ENCODE measurements at places on chromosomes 16 and 17.
A peak's percentile ranks its signal among the peaks of the same experiment; 100 is the strongest.

DNA sequence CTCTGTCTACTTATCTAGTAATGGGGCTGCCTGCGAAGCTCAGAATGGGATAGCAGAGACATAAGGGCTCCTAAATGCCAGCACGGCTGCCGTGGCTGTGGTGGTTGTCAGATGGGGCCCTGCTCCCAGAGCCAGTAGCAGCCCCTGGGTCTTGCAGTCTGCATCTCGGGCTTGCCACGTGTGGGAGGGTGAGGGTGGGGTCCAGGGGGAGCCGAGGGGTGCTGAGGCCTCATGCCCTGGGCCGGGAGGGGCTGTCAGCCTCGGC is 88.8 kb upstream of the GSE1 start:
- DNase-seq = no peak

DNA sequence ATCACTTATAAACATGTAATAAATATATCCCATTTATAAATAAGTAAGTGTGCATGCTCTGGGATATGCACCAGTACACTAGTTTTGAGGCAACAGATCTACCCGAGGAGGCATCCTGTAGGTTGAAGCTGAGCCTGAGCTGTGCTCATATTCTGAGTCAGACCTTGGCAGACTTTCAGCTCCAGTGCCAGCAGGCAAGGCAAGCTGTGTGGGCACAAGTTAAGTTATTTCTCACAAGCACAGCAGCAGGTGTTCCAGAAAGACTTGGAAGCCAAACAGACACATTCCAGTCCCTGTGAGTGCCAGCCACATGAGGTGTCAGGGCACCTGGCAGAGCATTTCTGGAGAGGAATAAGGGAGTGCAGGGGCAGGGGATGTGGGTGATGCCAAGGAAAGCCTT is 1.3 kb upstream of the CLEC19A start:
- no peak for DNase-seq

GRCh38 chr16:74076568-74076967 is 220.0 kb upstream of the PSMD7 start:
- DNase-seq = no peak

DNA sequence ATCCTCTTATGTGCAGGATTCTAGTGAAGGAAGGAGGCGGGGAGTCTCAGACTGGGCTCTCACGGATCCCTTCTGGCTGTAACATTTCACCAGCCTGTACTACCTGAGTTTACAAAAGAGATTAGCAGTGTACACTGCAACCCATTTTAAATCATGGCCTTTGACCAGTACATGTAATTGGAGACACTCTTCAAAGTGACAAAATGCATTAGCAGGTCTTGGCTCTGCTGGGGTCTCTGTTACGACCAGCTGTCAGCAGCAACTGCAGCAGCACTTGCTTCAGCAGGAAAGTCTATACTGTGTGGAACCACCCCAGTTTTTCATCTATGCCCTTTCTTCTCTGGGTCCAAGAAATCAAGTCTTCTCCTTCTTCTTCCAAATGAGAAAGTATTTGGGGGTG is 322.8 kb upstream of the ASIC2 start:
- no peak for DNase-seq

- DNase-seq = no peak
Measured at GRCh38 chr16:63188086-63188771, 1152.0 kb upstream of the CDH8 start.

DNA sequence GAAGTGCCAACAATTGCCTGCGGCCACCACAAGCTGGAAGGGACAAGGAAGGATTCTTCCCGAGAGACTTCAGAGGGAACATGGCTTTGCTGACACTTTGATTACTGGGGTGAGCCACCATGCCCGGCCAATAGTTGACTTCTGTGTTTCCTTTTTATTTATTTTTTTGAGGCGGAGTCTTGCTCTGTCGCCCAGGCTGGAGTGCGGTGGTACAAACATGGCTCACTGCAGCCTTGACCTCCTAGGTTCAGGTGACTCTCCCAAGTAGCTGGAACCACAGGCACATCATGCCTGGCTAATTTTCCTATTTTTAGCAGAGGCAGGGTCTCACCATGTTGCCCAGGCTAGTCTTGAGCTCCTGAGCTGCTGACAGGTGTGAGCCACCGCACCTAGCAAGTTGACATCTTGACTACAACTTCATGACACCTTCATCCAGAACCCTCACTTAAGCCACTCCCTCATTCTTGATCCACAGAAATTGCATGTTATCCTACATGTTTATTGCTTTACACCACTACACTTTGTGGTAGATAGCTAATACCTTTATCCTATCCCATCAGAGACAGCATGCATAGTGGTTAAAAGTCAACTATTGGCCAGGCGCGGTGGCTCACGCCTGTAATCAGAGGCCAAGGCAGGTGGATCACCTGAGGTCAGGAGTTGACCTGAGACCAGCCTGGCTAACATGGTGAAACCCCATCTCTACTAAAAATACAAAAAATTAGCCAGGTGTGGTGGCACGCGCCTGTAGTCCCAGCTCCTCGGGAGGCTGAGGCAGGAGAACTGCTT is 16.1 kb upstream of the GPRC5C start:
- no peak for DNase-seq

DNA sequence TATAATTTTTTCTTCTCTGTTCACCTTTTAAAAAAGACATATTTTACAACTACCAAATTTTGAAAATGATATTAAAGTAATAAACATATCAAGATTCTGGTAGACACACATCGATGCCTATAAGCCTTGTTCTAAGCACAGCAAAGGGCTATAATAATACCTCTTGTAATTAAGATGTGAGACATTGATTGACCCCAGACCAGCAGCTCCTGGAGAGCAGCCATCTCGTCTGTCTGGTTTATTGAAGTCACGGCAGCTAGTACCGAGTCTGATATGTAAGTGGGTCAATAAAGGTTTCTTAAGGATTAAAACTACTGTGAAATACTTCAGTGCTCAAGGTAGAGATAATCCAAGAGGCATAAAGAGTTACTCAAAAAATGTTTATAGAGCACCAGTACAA is 76.1 kb downstream of the C17orf58 start:
- DNase-seq = no peak

- no peak for DNase-seq
Measured at GRCh38 chr17:77507111-77507885, 366.5 kb downstream of the SEC14L1 start.

DNA sequence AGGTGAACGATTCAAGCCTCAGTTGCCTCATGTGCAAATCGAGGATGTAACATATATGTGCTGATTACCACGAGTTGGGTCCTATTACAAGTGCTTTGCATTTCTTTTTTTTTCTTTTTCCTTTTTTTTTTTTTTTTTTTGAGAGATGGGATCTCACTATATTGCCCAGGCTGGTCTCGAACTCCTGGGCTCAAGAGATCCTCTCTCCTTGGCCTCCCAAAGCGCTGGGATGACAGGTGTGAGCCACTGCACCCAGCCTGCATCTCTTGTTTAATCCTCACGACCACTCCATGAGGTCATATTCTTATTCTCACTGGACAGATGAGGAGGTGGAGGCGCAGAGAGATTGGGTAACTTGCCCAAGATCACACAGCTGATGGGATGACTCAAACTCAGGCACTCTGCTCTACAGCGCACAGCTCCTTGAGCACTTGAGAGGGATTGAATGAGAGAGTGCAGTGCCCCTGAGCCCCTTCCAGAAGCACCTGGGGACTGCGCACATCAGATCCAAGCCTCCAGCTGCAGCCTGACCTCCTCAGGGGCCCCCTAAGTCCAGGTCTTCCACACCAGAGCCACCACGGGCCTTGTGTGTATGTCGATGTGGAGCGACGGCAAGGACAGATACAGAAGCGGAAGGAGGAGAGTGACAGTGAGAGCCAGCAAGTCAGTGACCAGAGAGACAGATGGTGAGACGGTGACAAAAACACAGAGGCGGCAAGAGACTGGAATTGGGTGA is 4.9 kb downstream of the STX1B start:
- no peak for DNase-seq

- DNase-seq = no peak
Measured at GRCh38 chr16:88314991-88315542, 67.7 kb upstream of the ZNF469 start.

GRCh38 chr17:68204736-68205135 is 43.1 kb upstream of the AMZ2 start:
- DNase-seq = no peak

- DNase-seq = no peak
Measured at GRCh38 chr17:39341541-39341940, 59.9 kb downstream of the FBXL20 start.

DNA sequence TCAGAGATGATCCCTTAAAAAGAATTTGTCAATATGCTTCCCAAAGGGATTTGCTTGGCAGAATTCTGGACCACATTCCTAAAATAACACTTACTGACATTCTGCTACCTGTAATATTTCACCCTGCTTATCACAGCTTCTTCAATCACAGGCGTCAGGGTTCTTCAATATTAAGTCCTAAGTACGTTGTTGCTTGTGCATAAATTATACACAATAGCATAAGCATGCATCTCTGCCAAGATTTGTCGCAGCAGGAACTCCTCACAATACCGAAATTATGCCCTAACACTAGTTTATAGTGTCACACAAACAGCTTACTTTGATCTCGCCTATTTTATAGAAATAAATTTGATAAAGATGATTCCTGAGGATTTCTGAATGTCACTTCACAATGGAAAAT is 48.9 kb downstream of the UBE2G1 start:
- no peak for DNase-seq

GRCh38 chr16:48004141-48004695 is 151.6 kb downstream of the ABCC12 start:
- no peak for DNase-seq

- no peak for DNase-seq
Measured at GRCh38 chr16:65111306-65111705, 10.6 kb downstream of the CDH11 start.

- DNase-seq = no peak
Measured at GRCh38 chr17:56594320-56595107, 1.0 kb downstream of the NOG start.

DNA sequence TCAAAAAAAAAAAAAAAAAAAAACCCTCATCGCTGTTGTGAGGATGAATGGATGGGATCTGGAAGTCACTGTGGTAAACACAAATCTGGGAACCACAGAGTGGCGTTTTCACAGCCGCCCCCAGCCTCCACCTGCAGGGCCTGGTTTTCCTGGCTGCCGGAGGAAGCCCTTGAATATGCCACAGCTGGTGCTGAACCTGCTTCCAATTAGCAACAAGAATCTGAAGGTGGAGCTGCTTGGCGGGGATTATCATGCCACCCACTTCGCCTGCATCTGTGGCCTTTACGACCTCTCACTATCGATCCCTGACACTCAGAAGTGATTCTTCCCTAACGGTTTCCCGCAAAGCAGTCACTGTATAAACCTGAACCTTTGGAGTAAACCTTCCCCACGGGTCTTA is 16.1 kb downstream of the MRM3 start:
- no peak for DNase-seq

DNA sequence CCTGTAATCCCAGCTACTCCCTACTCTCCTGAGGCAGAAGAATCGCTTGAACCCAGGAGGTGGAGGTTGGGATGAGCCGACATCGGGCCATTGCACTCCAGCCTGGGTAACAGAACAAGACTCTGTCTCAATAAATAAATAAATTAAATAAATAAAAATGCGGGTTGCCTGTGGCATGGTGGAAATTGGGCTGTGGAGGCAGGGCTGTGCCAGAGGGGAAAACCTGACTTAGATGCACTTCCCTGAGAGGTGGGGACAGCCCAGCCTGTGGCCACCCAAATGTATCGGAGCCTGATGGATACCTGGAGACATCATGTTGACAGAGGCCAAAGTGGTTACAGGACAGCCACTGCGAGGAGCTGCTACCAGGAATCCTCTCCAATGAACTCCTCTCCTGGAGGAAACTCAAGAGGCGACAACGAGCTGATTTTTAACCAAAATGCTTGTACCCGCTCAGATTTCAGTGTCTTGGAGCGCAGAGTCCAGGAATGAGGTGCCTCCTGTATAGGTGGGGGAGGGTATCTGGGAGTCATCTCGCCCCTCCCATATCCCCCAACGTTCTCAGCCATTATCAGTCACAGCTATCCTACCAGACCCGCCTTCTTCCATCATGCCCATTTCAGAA is 32.3 kb downstream of the DDX19A start:
- no peak for DNase-seq

DNA sequence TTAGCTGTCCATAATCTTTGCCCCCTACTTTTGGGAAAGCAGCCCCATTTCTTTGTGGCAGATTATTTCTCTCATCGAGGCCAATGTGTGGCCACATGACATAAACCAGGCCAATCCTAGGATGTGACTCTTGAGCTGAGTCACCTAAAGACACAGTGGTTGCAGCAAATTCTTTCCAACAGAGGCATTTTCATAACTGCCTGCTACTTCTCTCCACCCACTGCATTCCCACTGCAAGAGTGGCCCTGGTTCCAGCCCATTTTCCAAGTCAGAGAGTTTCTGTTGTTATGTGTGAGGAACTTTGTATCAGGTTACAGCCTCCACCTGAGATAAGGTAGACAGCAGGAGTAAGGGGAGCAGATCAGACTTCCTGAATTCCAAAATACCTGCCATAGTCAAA is 195.2 kb downstream of the RGS9 start:
- no peak for DNase-seq

- no peak for DNase-seq
Measured at GRCh38 chr17:80878876-80879722, 112.5 kb upstream of the CHMP6 start.

DNA sequence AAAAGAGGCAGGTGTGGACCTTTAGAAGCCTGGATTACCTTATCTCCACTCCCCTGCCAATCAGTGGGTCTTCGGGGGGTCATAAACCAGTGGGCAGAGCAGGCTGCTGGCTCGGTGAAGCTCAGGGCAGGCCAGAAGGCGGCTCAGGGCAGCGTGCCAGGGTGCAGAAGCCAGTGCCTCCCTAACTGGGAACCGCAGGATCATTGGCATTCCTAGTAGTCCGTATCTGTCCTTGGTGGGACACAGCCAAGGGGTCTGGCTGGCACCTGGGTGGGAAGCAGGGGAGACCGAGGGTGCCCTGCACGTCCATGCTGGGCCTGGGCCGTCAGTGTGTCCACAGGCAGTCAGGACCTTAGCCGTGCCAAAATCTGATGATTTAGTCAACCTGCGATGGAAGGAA is 76.8 kb downstream of the SEC14L1 start:
- no peak for DNase-seq

DNA sequence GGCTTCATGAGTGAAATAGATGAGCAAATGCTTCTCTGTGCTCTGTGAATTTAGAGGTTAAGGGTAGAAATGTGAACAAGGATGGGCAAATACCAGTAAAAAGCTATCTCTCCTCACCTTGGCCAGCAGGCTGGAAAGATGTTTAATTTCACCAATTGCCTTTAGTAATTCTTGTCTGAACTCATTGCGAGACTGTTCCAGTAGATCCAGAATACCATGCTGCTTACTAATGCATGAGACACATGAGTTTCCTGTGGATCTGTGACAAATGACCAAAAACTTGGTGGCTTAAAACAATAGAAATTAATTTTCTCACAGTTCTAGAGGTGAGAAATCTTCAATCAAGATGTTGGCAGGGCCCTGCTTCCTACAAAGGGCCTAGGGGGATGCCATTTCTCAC is 9.3 kb upstream of the ZNF624 start:
- DNase-seq = no peak

- DNase-seq = no peak
Measured at GRCh38 chr16:51896013-51896412, 650.9 kb downstream of the TOX3 start.

GRCh38 chr16:65884018-65884417 is 482.5 kb upstream of the CDH5 start:
- no peak for DNase-seq

GRCh38 chr16:89574681-89575246 is 794 bp upstream of the CPNE7 start:
- peak; percentile 57 for DNase-seq

All from stimulated activated CD8-positive, alpha-beta memory T cell treated with anti-CD3 and anti-CD28 coated beads, Interleukin-2, amount 100 ng/mL, for 48 hours (primary cell).